ENCODE measurements at places on chromosomes 13 and 19. TPM values are rescaled to one million over a fixed set of nuclear protein-coding genes. Genes with fewer than 3 reads are reported as not detected.

DNA sequence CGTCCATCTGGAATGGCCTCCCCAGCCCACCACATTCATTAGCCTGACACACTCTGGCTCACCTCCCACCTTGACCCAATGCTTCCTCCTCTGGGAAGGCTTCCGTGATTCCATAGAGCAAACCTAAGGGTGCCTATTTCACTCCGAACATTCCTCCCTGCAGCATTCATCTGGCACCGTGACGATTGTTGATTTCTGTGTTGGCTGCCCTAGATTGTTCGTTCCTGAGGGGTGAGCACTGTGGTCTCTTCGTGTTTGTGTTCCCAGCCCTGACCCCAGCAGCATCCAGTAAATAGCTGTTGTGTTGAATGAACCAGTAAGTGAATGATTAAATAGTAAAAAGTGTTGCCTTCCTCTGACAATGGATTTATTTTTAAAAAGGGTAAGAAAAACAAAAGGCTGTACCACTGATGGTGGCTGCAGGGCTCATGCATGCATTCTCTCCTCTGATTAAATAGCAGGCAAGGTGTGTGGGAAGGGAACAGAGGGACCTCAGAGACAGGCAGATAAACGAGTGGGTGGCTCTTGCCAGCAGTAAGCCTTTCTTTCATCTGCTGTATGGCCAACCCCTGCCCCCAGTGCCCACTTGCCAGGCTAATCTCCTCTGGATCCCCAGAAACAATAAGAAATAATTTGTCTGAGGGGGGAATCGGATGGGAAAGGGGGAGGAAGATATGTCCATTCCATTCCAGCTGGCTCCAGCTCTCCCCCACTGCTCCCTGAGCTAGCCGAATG lies 48.4 kb upstream of the CACNA1A start:
- no peak for DNase-seq

GRCh38 chr19:3333662-3334061 lies 32.7 kb upstream of the NFIC start:
- no peak for DNase-seq

HRC gene
- not detected for total RNA-seq

- peak; percentile 95 for DNase-seq
Measured at GRCh38 chr19:13842291-13843103, 34.4 kb upstream of the NANOS3 start.

DNA sequence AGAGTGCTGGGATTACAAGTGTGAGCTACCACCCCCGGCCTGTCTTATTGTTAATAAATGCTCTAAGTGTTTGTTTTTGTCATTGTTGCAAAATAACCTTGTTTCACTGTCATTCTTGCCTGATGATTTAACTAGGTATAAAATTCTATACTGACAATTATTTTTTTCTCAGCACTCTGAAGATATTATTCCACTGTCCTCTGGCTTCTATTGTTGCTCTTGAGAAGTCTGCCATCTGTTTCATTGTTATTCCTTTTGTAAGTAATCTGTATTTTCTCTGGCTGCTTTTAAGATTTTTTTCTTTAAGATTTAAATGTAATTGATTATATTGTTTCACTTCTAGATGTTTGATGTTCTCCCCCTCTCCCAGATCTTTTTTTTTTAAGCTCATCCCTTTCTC lies 17.6 kb downstream of the ZNF420 start:
- DNase-seq = no peak

DNA sequence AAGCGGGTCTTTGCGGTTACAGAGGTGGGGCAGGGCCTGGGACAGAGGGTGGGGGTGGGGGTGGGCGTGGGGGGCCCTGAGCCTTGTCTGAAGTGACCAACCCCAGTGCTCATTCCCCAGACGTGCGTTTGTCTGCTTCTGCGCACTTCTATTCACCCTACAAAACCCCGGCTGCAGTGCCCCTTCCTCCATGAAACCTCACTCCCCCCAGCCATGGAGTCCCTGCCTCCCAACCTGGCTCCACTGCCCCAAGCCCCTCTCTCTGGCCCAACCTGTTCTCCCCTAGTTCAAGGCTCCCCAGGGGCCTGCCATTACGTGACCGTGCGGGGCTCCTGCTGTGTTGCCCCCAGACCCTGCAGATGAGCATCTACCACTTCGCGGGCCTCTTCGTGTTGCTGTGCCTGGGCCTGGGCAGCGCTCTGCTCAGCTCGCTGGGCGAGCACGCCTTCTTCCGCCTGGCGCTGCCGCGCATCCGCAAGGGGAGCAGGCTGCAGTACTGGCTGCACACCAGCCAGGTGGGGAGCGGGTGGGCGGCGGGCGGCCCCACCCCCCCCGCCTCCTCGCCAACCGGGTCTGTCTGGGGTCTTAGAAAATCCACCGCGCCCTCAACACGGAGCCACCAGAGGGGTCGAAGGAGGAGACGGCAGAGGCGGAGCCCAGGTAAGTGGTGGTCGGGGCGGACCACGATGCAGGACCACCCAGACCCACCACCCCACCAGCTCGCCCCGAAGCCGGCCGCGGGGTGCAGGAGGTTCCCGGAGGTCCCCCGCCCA lies 8.2 kb downstream of the GRIN3B start:
- DNase-seq = no peak

- DNase-seq = peak; percentile 85
Measured at GRCh38 chr13:30864433-30865122, 41.5 kb upstream of the MEDAG start.

CCDC70 gene
- total RNA-seq = not detected

MLNR gene
- 1.8 TPM for total RNA-seq

GRCh38 chr19:42178791-42179674 lies 38.4 kb downstream of the DEDD2 start:
- DNase-seq = peak; percentile 31

GRCh38 chr13:113839536-113840204 lies 24.2 kb downstream of the GAS6 start:
- DNase-seq = peak; percentile 81

ATP7B gene
- total RNA-seq = 18.7 TPM

DNA sequence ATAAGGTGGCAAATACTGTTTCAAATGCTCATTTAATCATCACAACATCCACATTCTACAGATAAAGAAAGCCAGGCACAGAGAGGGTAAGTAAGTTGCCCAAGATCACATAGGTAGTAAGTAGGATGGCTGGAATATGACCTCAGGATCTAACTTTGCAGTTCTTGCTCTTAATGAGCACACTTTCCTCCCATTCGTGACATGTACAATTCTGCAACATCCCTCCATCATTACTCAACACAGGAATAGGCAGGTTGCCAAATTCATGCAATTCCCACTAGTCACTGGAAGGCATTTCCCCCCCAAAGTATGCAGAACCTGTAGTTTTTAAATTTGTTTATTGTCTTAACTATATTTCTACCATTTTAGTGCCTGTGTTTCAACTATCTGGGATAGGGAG lies 109.2 kb downstream of the OLFM4 start:
- peak; percentile 46 for DNase-seq

DNA sequence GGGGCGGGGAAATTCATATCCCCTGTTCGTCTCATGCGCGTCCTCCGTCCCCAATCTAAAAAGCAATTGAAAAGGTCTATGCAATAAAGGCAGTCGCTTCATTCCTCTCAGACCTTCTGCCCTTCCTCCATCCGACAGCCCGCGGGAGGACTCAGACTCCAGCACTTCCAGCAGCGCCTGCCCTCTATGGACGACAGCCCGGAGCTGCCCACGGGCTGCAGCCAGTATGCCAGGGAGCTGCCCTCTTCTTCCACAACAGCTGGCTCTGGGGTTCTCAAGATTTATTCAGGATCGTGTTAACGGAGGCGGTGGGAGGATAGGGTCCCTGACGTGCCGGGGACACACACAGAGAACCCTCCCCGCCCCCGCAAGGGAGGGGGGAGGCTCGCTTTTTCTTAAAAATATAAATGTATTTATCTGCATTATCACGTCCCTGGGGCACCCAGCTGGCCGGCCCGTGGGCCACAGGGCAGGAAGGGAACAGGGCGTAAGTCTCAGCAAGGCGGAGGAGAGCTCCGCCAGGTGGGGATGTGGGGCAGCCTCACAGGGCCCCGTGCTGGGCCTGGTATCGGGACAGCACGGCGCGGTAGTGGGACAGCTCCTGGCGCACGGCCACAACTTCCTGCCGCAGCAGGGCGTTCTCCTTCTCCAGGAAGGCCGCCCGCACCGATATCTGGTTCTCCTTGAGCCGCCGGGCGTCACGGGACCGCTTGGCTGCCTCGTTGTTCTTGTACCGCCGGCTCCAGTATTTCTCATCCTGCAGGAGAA lies 6.7 kb downstream of the DBP start:
- DNase-seq = peak; percentile 93

- no peak for DNase-seq
Measured at GRCh38 chr19:15636026-15636425, 4.7 kb upstream of the CYP4F3 start.

DNA sequence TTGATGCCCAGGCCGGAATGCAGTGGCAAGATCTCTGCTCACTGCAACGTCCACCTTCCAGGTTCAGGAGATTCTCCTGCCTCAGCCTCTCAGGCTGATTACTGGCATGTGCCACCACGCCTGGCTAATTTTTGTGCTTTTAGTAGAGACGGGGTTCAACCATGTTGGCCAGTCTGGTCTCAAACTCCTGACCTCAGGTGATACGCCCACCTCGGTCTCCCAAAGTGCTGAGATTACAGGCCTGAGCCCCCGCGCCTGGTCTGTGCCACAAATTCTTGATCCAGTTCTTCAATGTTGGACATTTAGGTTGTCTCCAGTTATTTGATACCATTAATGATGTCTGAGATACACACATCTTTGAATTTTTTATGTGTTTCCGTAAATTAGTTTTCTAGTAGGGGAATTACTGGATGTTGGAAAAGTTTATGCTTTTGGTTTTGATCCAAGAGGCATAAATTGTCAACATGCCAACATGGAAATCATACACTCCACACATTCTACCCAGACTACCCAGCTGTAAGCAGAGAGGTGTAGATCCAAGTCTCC lies 525 bp upstream of the COG3 start:
- no peak for DNase-seq

GRCh38 chr13:50244713-50245574 lies 229.7 kb downstream of the KCNRG start:
- DNase-seq = peak; percentile 76

- DNase-seq = peak; percentile 71
Measured at GRCh38 chr13:49214917-49215376, 5.2 kb upstream of the MLNR start.

DNA sequence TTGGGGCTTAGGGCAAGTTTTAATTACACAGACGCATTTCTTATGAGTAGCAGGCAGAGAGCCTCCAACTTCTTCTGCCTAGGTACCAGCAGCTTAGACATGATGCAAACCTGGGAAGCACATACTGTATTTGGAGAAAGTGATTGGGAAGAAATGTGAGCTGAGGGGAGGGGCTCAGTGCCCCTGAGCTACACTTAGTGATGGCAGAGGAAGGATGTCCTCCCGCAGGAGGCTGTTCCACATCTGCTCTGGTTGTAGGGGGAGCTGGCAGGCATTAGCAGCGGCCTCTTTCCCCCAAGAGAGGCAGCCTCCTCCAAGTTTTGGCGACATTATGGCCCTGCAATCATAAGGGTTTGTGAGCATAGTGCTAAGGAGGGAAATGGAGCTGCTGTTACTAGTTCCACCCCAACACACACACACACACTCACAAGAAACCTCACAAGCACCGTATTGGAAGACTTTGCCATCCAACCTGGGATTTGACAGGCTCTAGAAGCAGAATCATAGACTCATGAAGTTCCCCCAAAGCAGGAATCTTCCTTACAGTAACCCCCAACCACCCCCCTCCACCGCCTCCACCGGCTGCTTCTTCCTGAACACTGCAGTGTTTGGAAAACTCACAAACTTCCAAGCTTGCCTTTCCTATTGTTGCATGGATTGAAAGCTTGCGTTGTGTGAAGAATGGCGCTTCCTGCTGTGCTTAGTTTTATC lies 3.3 kb downstream of the ALOX5AP start:
- DNase-seq = no peak

KLK12 gene
- total RNA-seq = not detected

DNA sequence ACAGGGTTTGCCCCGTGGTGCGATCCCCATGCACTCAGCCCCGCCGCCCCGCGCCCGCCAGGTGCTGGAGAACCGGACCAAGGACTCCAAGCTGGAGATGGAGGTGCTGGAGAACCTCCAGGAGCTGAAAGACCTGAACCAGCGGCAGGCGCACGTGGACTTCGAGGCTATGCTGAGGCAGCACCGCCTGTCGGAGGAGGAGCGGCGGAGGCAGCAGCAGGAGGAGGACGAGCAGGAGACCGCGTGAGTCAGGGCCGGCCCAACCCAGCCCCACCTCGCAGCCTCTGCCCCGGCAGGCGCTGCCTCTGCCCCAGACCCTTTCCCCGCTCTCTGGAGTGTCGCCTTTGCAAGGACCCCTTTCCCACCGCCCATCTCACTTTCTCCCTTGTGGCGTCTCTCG lies 11.3 kb downstream of the YJU2 start:
- no peak for DNase-seq

- peak; percentile 85 for DNase-seq
Measured at GRCh38 chr13:29905845-29906244, 55.4 kb upstream of the UBL3 start.

All from stomach (tissue), 19 donors.